Activated naive CD8-positive, alpha-beta T cell treated with anti-CD3 and anti-CD28 coated beads for 36 hours (primary cell): ENCODE measurements at places on chromosomes 2 and 18. TPM values are rescaled to one million over a fixed set of nuclear protein-coding genes. Genes with fewer than 3 reads are reported as not detected.

Gene AMER3
- total RNA-seq, result not detected

Gene CYB5A
- 51.5 TPM for total RNA-seq

Gene SPR
- 13.9 TPM for total RNA-seq

Gene SP100
- 112 TPM for total RNA-seq

Gene DQX1
- total RNA-seq, result 0.27 TPM

Gene HOXD1
- total RNA-seq, result not detected

Gene UXS1
- 43.4 TPM for total RNA-seq

Gene EPB41L3
- 1.1 TPM for total RNA-seq

Gene DCTN1
- 93.6 TPM for total RNA-seq

Gene BUB1
- total RNA-seq, result 75.5 TPM

Gene DOK1
- total RNA-seq, result 19.6 TPM

Gene FBXO36
- 1.3 TPM for total RNA-seq

Gene GPR17
- total RNA-seq, result not detected

Gene ELP2
- 93.4 TPM for total RNA-seq

Gene DCDC2C
- not detected for total RNA-seq

Gene TGFA
- 0.25 TPM for total RNA-seq

Gene PDE6D
- total RNA-seq, result 23.6 TPM

Gene CCNYL1
- 5.8 TPM for total RNA-seq

Gene VWA3B
- total RNA-seq, result not detected

Gene TRIB2
- total RNA-seq, result 5.1 TPM

Gene TUBA3E
- total RNA-seq, result not detected

Gene MYCN
- total RNA-seq, result not detected
